ENCODE measurements at places on chromosomes 7 and 10.

- DNase-seq: no peak
These were observed 119.3 kb upstream of the PRKCQ start for GRCh38 chr10:6699336-6699735.

DNA sequence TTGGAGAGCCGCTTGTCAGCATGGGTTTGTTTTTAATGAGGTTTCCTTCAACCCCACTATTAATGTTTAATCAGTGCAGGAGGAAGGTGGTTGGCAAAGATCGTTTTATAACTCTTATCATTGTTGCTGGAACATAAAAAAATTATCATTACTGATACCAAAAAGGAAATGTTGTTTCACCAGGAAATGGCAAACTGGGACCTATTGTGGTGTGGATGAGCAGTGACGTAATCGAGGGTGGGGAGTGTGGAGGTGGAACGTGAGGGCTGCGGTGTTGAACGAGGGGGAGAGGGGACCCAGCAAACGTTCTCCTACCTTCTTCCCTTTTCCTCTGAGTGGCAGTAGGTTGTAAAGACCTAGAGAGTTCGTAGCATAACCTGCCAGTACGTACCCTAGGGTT, 71.9 kb upstream of the TOMM7 start:
- no peak for DNase-seq

- DNase-seq: no peak
These were observed 449.0 kb downstream of the ETV1 start for GRCh38 chr7:13540429-13540828.

DNA sequence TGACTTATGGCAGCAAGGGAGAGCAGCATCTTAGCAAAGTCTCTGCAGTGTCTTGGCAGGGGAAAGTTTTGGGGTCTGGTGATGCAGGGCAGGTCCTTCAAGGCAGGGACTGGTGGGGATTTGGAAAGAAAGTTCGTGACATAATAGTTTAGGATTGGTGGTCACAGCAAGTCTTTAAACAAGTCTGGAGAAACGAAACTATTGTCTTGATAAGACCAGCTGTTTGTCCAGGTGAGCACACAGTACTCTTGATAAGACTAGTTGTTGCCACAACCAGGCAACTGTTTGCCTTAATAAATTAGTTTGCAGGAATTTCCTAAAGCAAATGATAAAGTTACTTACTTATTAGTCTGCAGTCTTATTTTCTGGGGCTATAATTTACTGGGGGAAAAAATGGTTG, 136.1 kb downstream of the AKR1D1 start:
- DNase-seq: no peak

GRCh38 chr10:9807846-9808245, 1209.8 kb upstream of the CELF2 start:
- DNase-seq: no peak

DNA sequence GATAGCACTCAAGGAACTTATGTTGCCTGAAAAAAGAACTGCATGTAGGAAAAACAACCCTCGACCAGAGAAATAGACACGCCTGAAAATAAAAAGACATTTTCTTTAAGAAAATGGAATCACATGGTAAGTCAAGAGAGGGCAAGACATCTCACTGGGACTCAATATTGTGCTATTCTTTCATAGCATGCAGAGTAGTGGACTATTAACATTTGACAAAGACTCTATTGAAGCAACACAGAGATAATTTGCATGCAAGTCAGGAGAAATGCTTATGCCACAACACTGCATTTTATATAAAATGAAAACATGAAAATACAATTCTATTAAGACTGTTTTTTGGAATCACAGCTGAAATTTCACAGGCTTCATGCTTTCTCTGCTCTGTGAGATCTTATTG, 77.9 kb upstream of the RHOBTB1 start:
- no peak for DNase-seq

DNA sequence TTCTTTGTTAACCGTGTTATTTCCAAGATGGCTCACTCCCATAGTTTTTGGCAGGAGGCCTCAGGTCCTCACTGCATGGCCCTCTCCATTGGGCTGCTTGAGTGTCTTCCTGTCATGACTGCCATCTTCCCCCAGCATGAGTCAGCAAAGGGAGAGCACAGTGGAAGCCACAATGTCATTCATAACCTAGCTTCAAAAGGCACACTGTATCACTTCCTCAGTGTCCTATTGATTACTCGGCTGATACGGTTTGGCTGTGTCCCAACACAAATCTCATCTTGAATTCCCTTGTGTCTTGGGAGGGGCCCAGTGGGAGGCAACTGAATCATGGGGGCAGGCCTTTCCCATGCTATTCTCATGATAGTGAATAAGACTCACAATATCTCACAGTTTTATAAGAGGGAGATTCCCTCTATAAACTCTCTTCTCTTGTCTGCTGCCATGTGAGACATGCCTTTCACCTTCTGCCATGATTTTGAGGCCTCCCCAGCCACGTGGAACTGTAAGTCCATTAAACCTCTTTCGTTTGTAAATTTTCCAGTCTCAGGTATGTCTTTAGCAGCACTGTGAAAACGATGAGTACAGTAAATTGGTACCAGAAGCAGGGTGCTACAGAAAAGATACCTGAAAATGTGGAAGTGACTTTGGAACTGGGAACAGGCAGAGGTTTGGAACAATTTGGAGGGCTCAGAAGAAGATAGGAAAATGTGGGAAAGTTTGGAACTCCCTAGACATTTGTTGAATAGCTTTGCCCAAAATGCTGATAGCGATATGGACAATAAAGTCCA, 106.5 kb downstream of the PRLHR start:
- DNase-seq: no peak

DNA sequence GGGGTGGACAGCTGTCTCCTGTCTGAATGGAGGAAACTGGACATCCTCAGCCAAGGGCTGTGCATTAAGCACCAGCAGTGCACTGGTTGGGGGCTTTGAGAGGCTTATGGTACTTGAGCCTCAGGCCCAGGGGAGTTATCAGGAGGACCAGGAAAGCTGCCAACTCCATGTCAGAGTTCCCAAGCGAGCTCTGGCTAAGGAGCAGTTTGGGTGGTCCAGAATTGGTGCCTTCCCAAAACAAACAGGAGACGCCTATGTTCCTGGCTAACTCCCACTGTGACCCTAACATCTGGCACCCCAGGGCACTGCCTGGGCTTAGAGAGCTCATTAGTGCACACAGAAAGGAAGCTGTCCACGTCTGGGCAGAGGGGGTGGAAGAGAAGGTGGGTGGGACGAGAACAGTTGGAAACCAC, 408.6 kb upstream of the NPVF start:
- no peak for DNase-seq

DNA sequence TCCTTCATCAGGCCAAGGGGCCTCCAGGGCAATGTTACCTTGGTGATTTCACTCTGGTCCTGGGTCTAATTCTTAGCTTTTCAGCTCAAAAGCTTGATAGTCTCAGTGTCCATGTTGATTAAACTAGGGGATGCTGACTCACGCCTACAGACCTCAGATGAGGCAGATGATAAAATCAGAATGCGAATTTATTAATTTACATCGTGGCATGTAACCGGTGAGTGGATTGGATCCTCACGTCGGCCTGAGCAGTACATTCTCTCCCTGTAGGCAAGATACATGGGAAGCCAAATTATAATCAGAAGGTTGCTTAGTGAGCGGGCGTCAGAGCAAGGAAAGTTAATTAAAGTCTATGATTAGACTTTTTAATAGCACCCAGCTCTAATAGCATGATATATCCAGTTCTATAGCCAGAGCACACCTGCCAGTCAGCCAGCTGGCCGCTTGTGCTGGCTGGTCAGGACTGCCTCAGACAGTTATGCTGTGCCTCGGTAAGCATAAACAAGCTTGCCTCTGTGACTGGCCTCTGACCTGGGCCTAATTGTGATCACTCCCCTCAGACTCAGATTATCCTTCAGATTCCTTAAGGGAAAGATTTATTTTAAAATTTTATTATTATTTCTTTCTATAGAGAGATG, 20.2 kb upstream of the CPA5 start:
- DNase-seq: no peak

GRCh38 chr10:127349737-127350136, 153.3 kb upstream of the INSYN2A start:
- no peak for DNase-seq

DNA sequence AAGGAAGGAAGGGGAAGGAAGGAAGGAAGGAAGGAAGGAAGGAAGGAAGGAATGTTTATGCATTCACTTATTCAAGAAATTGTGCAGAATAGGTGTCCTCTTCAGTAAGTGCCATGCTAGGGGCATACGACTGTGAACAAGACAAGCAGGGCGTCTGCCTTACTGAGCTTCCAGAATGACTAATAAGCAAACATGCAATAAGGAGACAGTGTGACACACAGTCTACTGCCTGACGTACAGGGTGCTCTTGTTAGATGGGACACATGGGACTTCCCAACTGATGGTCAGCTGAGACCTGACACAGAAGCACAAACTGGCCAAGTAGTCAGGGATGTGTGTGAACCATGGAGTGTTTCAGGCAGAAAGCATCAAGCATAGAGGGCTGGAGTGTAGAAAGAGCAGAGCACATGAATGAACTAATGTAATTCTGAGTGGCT, 18.2 kb downstream of the DNAJC12 start:
- no peak for DNase-seq

DNA sequence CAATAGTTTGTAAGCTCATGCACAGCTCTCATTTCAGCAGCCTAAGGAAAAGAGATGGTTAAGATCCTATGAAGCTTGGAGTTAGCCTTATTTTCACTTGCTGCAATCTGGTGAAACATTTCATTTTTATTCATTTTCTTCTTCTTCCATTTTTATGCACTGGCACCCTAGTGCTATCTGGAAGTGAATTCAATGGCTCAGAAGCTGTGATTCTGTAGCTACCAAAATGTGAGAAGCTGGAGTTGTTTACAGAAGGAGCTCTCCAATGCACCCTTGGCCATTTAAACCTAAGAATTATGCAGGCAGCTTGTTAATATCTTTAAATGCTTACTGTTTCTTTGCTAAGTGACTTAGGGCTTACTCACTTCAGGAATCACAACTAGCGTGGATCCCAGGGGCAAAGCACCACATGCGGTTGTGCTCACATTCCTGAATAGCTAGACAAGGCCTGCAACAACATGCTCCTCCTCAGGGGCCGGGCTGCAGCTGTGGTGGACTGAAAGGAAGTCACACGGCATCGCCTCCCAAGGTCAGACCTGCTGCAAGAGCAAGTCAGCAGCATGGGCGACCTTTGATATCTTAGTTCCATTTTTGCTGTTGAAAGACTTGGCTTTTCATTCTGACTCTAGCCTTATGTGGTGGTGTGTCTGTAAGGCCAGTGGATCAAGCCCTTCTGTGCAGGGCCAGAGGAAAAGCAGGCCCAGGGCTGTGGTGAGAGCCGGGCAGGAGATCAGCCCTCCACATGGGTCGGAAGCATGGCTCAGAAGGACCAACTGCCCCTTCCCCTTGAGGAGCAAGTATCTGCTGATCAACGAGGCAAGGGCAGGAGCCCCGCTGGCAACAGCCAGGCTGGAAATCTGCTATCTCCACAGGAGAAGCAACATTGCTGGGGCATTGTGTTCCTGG, 91.9 kb upstream of the MBL2 start:
- no peak for DNase-seq

DNA sequence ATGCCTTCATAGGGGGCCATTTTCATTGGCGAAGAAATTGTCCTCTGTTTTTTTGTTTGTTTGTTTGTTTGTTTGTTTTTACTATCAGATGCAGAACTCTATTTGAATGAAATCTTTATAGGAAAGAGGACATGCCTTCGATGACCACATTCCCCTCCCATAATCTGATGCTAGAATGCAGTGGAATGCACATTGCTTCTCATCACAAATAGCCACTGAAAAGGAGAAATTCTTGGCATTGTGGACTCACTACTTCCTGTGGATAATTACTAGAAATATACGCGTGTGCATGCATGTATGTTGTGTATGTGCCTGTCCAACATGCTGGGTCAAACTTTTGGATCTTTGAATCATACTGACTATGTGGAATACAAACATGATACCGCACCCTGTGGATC, 70.5 kb upstream of the SFMBT2 start:
- no peak for DNase-seq

DNA sequence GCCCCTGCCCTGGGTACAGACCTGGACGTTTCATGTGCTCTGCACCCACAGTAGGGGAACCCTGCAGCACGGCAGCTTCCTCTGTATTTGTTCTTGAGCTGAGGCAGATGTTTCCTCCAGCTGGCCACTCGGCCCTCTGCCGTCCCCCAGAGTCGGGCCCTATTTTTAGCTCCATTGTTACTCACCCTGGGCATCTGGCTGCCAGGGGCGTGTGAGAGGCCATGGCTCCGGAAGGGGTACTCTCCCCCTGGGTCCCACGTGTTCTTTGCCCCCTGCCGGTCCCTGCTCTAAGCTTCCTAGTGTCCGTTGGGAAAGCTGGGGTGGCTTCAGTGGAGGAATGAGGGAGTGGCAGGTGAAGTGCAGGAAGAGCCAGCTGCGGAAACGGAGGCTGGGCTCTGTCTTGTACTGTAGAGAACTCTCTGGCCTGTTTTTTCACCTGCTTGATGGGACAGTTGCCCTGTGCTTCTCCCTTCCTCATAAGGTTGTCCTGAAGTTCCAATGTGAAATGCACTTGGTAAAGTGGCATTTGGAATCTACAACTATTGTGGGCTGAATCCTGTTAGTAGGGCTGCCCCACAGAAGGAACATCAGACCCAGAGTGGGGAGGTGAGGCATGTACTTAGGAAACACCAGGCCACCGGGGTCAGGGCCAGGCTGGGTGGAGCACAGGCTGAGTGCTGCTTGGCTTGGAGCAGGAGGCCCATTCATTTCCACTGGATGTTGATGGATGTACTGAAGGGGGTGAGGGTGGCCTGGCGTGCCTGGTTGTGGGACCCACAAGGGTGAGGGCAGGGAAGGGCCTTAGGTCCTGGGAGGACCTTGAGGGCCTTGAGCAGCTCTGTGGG, 30.6 kb downstream of the PALD1 start:
- DNase-seq: no peak

GRCh38 chr10:8279598-8279997, 225.1 kb downstream of the GATA3 start:
- DNase-seq: no peak

DNA sequence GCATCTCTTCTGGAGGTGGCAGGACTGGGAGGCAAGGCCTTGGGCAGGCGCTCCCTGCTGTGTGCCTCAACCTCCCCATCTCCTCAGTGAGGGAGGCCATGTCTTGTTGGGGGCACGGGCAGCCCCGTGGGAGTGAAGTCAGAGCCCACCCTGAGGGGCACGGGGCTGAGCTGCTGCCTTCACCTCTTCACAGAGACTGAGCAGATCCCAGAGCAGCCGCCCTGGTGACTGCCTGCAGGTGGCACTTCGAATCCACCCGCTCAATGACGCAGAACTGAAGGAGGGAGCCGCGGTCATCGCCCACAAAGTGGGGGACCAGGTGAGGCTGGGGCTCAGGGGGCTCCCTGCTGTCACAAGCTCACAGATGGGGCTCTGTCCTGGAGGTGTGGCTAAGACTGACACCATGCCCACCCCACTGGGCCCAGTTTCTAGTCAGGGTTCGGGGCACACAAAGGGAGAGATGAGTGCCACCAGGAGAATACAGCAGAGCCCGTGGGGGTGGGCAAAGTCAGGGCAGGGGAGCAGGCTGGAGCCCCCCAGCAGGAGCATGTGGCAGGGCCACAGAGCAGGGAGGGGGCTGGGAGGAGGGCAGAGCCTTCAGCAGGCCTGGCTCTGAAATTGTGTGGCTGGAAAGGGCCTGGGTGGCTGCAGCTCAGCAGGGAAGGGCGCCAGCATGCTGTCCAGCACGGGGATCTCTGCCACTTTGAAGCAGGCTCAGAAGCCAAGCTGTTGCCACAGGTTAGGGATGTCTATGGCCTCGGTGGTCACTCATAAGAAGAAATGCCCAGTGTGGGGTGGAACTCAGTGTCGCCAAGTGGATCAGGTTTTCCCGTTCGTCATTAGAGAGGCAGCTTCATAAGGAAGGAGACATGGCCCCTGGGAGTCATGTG, 18.8 kb upstream of the CHST12 start:
- DNase-seq: no peak

- DNase-seq: no peak
These were observed 37.6 kb upstream of the MYL10 start for GRCh38 chr7:101666741-101667140.

GRCh38 chr7:27032839-27033238, 63.0 kb downstream of the HOXA1 start:
- no peak for DNase-seq
